ENCODE measurements at places on chromosomes 7 and 10.

GRCh38 chr10:130359711-130360110 is 223.5 kb downstream of the GLRX3 start:
- DNase-seq: no peak

GRCh38 chr10:79084972-79085597 is 16.3 kb downstream of the ZMIZ1 start:
- no peak for DNase-seq

DNA sequence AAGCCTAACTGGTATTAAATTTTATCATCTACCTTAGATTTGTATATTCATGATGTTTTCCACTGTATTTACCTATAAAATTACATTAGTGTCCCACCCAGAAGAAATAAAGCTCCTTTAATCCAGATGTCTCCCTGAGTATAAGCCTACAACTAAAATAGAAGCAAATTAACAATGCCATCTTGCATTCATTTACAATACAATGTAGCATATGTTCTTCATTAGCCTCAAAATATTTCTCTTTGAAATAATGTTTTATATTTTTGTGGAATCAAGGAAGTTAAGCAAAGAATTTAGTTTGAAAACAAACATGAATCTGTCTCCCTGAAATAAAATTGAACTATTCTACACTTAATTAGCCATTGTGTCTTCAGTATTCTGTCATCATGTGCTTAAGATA is 112.3 kb downstream of the CACNA2D1 start:
- no peak for DNase-seq

DNA sequence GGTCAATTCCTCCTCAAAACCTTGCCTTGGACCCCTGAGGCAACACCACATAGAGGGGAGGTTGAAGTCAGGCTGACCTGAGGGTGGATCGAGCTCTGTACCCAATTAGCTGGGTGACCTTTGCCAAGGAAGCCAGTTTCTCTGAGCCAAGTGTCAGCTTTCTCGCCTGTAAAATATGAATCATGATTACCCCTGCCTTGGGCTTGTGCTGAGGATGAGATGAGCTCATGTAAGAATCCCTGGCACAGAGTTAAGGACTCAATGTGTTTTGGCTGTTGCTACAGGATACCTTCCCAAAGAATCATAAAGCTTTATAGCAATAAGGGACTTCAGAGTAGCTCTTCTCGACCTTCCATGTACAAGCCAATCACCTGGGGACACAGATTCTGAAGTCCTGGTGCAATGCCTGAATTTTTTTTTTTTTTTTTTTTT is 43.5 kb upstream of the CACUL1 start:
- no peak for DNase-seq

DNA sequence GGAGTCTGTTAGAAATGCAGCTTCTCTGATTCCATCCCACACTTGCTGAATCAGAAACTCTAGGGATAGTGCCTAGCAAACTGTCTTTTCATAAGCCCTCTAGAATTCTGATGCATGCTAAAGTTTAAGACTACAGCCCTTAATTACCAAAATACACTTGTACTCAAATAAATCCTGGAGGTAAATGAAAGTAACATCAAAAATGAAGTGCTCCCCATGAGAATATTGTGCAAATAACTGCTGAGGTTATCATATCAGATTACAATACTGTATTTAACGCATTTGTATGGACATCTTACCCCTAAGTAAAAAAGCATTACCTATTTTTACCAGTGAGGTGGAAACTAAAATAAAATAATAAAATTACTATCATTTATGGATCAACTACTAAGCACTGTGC is 104.7 kb downstream of the CHCHD3 start:
- no peak for DNase-seq

DNA sequence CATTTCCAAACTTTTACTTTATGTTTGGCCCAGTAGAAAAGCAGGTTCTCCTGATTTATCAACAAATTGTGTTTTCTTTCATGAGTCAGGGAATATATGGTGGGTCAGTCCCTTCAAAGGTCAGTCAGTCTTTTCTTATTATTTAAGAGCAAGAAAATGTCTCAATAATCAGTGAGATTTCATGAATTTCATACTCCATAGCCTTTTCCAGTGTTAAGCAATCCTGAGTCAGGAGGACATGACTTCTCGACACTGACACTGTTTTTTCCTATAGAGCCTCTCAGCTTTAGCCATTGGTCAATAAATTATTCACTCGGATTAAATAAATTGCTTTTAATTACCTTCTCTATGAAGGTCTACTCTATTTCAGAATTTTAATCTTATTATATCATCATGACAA is 334.5 kb downstream of the SORCS1 start:
- DNase-seq: no peak

DNA sequence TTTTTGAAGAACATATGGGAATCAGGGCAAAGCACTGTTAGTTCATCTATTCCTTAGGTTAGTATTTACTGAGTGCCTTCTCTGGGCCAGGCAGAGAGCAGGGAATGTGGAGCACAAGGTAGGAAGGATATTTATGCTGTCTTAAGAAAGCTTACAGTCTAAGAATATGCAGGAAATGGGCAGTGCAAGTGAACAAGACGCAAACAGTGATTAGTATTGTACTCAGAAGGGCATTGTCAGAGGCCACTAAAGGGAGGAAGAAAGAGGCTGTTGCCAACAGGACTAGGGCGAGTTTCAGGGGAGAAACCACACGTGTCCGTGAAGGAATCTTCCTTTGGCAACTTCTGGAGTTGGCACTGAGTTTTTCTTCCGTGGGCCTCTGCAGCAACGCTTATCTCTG is 552.8 kb upstream of the COBL start:
- DNase-seq: no peak

DNA sequence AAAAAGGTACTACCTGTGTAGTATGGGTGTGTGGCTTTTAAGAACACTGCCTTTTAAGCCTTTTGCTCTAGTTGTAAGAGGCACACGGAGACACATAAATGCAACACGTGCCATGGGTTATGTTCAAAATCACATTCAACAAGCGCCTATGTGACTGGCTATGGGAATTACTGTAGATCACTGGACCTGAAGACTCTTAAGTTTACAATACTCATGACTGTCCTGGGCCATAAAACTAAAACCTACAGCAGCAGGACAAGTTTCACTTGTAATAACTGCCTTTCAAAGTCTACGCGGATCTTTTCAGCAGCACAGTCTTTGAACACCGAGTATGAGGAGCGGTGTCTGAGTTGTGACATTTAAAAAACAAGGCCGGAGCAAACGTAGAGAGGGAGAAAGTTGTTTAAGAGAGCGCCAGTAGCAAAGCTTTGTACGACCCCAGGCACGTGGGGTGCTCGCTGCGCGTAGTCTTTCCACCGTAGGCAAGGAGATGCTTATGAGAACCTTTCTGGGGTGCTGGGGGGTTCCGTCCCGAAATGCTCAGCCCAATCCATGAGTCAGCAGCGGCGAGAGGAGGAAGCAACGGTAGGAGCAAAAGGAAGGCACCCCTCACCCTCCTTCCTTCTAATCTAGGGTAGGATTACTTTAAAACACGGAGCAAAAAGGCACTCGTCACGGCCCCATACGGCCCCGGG is 662 bp downstream of the DNAJC2 start:
- DNase-seq: peak; percentile 27

- no peak for DNase-seq
These were observed 169.5 kb upstream of the ADCY1 start for GRCh38 chr7:45404622-45405021.

DNA sequence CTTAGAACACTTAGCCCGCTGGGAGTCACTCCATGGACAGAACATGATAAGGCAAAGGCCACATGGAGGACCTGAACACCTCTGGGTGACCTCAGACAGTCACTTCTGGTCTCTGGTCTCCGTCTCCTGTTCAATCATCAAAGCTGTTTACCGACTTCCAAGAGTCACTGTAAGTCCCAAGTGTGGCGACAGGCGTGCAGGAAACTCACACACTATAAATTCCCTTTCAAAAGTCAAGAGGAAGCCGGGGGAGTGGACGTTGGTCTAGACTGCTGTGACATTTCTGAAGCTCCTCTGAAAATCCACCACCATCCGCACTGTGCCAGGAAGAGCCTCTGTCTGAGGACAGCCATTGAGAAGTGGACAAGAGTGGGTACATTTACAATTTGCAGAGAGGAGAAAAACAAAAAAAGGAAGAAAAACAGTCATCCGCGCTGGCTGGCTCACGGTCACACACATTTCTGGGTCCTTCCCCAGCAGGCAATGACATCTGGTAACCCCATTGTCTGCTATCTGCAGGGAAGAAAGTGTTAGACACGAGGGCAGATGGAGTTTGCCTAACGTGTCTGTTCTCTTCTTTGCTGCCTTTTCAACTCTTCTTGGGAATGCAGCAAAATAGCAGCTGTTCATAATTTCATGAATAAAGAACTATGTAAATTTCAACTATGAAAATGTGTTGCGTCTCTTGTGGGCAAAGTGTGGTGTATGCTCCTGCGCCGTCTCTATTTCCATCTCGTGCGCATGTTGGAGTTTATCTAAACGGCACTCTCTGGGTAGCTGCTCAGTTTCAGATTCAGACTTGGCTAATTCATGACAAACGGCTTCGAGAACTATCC is 32.9 kb upstream of the CUX1 start:
- DNase-seq: no peak

- DNase-seq: peak; percentile 39
These were observed 373 bp downstream of the PAXIP1 start for GRCh38 chr7:155002411-155003091.

DNA sequence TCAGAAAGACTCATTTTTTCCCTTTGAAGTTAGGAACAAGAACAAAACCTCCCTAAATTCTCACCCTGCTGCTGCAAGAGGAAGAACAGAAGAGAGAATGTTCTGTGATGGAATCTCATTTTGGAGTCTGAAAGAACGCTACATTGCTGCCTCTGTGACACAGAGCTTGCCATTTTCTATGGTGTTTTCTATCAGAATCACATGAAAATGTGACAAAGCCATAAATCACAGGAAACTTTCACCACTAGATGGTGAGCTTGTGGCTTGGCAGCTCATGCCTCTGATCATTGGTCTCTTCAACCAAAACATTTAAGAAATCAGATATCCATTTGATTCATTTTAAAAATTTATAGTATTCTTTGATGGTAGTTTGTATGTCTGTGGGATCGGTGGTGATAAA is 82.9 kb downstream of the CADPS2 start:
- no peak for DNase-seq

- DNase-seq: no peak
These were observed 8.0 kb upstream of the SMARCD3 start for GRCh38 chr7:151256410-151257045.

GRCh38 chr10:34420795-34421194 is 394.3 kb downstream of the PARD3 start:
- DNase-seq: no peak

- no peak for DNase-seq
These were observed 7.1 kb upstream of the TAS2R39 start for GRCh38 chr7:143176128-143176527.

DNA sequence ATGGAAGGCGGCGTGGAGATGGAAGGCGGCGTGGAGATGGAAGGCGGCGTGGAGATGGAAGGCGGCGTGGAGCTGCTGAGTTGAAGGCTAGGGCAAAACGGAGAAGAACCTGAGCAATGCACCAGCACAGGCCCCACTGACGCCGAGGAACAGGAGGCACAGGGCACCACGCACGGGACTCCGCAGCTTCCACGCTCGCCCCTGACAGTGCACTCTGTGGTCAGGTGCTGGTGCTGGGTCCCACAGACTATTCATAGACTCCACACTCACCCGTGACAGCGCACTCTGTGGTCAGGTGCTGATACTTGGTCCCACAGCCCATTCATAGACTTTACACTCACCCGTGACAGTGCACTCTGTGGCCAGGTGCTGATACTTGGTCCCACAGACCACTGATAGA is 34.0 kb downstream of the CPXM2 start:
- DNase-seq: no peak

GRCh38 chr7:124938128-124938527 is 8.5 kb upstream of the POT1 start:
- no peak for DNase-seq
